ENCODE measurements at places on chromosomes 2 and 18.

- no peak for DNase-seq
These were observed 51.7 kb downstream of the MCFD2 start for GRCh38 chr2:46863882-46864281.

DNA sequence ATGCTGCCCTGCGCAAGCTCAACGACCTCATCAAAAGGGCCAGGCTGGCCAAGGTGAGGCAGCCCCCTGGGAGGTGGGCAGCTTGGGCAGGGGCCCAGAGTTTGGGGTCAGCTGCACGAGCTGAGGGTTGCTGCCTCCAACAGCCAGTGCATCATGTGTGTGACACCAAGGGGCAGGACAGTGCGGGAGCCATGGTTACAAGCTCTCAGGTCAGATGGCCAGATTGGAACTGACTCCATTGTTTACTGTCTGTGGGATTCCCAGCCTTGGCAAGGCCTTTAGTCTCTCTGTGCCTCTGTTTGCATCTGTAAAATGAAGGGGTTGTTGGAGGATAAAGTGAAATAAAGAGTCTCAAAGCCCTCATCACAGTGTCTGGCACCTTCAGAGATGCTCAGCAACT lies 26.9 kb downstream of the EHD3 start:
- no peak for DNase-seq

DNA sequence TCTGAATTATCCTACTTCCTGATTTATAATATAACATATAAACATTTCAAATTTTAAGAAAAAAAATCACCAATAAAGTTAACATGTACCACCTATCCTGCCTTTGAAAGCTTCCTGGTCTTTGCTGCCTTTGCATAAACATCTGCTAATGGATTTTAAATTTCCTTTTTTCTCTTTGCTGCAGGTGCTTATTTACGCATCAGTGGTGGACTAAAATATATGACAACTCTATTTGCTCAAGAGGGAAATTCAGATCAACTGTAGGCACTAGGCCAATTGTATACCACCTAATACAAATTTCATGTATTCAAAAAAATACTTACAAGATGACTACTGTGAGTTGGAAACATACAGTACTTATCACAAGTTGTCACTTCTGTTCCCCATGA lies 57.2 kb downstream of the RAD51AP2 start:
- no peak for DNase-seq

- no peak for DNase-seq
These were observed 375.8 kb upstream of the NXPH2 start for GRCh38 chr2:139155991-139156390.

GRCh38 chr2:4265936-4266335 lies 562.6 kb downstream of the DCDC2C start:
- no peak for DNase-seq

DNA sequence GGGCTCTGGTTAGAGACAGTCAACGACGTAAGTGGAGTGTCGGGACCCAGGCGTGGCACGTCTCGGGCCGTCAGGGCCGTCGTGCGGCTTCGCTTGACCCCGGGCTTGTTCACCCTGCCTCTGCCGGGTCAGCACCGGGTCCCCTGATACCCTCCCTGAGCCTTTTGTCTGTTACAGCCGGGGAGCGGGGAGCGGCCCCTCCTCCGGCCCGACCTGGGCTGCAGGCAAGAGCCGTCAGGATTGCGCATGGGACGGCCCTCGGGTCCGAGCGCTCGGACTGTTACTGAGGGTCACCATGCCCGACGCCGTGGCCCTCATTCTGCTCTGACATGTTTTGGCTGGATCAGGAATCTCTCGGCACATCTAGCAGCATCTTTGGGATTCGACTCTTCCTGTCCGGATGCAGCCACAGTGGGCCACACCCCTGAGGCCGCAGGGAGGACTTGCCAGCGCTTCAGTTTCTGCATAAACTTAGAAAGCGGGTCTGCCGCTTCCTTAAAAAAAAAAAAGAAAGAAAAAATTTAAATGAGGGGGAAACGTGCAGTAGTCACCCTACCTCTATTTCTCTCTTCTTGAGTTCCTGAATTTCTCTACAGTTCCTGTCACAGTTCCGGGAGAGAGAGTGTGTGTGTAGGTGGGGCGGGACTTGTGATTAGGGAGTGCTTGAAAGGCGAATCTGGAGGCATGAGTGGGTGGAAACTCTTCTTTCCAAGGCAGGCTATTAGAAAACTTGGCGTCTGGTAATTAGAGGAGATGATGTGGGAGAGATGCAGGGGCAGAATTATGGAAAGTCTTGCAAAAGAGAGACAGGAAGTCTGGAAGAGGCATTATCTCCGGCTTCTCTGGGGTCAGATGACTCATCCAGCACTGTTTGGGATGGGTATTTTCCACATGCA lies 909 bp downstream of the TMEM87B start:
- peak; percentile 87 for DNase-seq

GRCh38 chr18:1270081-1270480 lies 365.4 kb downstream of the ADCYAP1 start:
- DNase-seq, result no peak

Data from inflammatory macrophage (primary cell).